ENCODE measurements at places on chromosomes 1 and 21. TPM values are rescaled to one million over a fixed set of nuclear protein-coding genes. Genes with fewer than 3 reads are reported as not detected.

GRCh38 chr21:31973402-31973944, 100.7 kb downstream of the HUNK start:
- no peak for DNase-seq

DNA sequence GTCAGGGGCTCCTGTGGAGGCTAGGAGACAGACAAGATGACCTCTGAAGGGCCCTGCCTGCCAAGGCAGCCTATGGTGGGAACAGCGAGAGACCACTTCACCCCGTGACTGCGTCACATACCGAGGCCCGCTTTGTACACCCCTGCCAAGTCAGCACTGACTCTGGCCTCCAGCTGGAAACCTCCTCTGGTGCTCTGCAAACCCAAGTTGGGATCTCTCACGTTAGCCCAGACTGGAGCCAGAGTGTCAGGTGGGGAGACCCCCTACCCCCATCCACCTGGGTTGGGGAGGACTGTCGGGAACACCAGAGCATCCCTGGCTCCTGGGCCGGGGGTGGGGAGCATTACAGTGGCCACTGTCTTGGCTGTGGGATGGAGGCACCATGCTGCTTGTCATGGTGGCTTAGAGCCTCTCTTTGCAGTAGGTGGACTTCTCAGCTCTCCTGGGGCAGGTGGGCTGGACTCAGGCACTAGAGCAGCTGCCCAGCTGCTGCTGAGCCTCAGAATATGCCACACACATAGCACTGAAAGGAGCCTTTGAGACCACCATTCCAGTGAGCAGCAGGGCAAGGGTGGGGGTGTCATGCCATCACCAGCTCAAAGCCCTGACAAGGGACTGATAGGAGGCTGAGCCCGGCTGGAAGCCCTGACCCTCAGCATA, 50.4 kb downstream of the ELK4 start:
- peak; percentile 39 for DNase-seq

Gene F13B
- total RNA-seq, result not detected

Gene SEC16B
- total RNA-seq, result 4.8 TPM

Gene CRB1
- 0.94 TPM for total RNA-seq

Gene FAM177B
- total RNA-seq, result not detected

Gene S100A5
- total RNA-seq, result not detected

GRCh38 chr21:16535102-16535422, 805.3 kb downstream of the USP25 start:
- DNase-seq, result peak; percentile 86

DNA sequence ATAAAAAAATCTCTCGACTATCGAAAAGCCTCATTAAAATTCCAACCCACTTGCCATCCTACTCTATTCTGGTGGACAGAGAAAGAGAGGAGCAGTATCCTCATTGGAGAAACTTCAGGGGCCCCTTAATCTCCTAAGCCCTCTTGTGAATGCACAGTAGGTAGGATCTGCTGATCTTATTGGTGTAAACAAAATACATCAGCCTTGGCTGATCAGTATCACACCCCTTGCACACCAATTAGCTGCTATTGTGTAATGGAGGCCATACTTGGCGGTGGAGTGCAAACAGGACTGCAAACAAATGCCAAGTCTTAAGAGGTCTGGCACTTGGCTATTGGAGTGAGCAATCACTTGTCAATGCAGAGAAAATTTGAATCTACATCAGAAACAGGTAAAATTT, 15.7 kb downstream of the VCAM1 start:
- DNase-seq, result no peak

- no peak for DNase-seq
Observed at GRCh38 chr21:45081636-45082035, 7.3 kb downstream of the ADARB1 start.

Gene C1orf185
- not detected for total RNA-seq

Measured in sciatic nerve (tissue), 2 donors.